ENCODE measurements at places on chromosomes 2 and 18.

DNA sequence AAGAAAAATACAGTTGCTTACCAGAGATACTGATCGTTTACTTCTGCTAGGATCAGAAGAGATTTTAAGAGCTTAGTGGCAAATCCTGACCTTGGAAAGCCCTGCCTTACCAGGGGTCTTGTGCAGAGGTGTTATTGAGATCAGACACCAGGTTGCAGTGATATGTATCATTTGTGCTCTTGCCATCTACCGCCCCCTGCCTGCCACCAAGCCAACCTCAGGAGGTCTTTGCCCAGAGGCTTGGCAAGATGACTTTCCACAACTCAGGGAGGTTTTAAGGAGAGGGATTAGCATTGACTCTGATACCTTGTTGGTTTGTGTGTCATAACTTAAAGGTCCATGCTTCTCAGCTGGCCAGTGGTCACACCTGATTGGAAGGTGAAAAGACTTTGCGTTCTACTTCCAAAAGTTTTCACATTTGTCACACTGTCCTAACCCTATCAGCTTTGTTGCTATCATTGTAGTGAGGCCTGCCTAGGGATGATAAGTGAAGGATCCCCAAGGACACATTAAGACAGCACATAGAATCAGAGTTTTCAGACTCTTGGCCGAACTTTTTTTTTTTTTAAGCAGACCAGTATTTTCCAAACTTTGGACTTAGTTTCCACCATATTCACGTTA lies 46.2 kb upstream of the MGAT5 start:
- no peak overlapping the region for H3K27ac ChIP-seq
- DNase-seq = no peak
- no peaks in the 10 kb centered on the region for H3K27me3 ChIP-seq
- no peak overlapping the region for H3K4me3 ChIP-seq

GRCh38 chr2:199861132-199861774 lies 10.3 kb upstream of the FTCDNL1 start:
- no peaks in the 10 kb centered on the region for H3K36me3 ChIP-seq
- no peaks in the 10 kb centered on the region for H3K27me3 ChIP-seq
- H3K27ac ChIP-seq = no peak overlapping the region
- H3K4me1 ChIP-seq = no peaks in the 10 kb centered on the region

GRCh38 chr2:61460163-61460562 lies 10.7 kb downstream of the USP34 start:
- no peak overlapping the region for H3K4me3 ChIP-seq
- H3K4me1 ChIP-seq = peaks cover 17% of the 10 kb centered on the region
- no peaks in the 10 kb centered on the region for H3K27me3 ChIP-seq
- no peak overlapping the region for H3K27ac ChIP-seq

DNA sequence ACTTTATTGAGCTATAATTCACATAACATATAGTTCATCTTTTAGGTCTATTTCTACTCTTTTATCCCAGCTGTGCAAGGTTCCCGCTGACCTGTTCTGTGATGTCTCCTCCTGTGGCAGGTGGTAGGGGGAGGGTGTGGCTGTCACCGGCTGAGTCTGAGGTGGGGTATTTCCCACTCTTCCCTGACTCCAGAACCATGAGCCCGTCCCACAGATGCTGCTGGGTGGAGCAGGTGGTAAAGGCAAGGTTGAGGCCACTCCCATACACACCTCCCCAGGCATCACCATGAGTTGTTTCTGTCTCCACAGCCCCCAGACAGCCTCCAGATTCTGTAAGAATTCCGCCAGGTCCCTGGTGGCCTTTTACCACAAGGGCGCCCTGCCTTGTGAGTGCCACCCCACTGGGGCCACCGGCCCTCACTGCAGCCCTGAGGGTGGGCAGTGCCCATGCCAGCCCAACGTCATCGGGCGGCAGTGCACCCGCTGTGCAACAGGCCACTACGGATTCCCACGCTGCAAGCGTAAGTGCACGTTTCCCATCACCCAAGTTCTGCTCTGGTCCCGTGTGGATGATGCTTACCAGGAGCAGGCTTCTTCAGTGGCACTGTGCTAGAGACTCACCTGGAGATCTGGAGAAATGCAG lies 156.9 kb downstream of the LAMA3 start:
- DNase-seq = no peak
- no peaks in the 10 kb centered on the region for H3K36me3 ChIP-seq
- H3K27me3 ChIP-seq = no peaks in the 10 kb centered on the region

DNA sequence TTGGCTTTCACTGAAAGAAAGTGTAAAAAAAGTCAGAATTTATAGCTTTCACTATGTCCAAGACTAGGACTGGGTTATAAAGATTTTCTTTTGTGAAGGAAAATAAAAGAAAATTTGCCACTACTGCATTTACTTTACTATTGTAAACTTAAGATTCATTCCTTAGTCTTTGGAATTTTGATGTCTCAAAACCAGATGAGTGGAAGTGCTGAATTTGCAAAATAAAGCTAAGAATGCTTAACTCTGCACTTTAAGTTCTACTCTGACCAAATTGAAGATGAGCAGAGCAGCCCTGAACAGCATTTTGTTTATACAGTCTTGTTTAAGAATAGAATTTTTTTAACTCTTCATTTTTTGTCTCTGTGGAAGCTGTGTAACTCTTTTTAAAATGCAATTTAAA lies 102.4 kb downstream of the ICA1L start:
- no peak overlapping the region for H3K27ac ChIP-seq
- no peaks in the 10 kb centered on the region for H3K36me3 ChIP-seq
- no peaks in the 10 kb centered on the region for H3K27me3 ChIP-seq
- H3K4me3 ChIP-seq = no peak overlapping the region
- H3K4me1 ChIP-seq = no peaks in the 10 kb centered on the region

- DNase-seq = no peak
- H3K27me3 ChIP-seq = no peaks in the 10 kb centered on the region
- no peak overlapping the region for H3K27ac ChIP-seq
- no peak overlapping the region for H3K4me3 ChIP-seq
Measured at GRCh38 chr2:236629961-236630872, 60.6 kb downstream of the ACKR3 start.

All from thoracic aorta (tissue), 2 donors.